B cell (primary cell): ENCODE measurements at places on chromosomes 3 and 15. TPM values are rescaled to one million over a fixed set of nuclear protein-coding genes. Genes with fewer than 3 reads are reported as not detected.

- DNase-seq, result no peak
Observed at GRCh38 chr3:23084367-23084766, 118.8 kb upstream of the UBE2E2 start.

DNA sequence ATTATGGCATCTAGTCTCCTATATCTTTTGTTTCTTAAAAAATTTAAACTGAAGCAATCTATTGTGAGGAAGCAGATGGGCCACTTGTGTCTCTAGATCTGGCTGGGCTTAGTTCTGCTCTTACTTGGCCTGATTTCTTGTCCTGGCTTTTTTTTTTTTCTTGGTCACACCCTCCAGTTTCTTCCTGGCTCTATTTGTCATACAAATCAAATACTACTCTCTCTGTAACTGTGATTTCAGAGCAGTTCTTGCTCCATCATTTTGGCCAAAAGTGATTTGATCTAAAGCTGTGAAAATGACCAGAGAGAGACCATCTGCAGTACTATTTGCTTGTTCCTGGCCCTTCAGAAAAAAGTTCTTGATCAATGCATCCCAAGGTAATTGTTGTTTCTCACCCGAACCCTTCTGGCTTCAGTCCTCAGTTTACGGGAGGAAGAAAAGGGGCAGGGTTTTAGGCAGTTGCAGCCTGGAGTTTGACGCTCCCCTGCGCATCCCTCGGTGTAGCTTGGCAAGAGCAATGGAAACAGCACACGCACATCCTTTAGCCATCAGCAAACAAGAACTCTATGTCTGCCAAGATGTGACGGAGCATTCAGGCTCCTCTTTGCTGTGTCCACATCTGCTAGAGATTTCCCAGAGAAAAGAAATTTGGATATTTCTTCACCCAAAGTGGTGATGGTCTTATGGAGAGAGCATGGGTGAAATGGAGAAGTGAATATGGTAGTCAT lies 31.6 kb downstream of the CHST2 start:
- no peak for DNase-seq

- DNase-seq, result no peak
Observed at GRCh38 chr3:127780536-127781400, 41.5 kb downstream of the MGLL start.

GRCh38 chr3:129688271-129688895 lies 81.9 kb upstream of the PLXND1 start:
- DNase-seq, result no peak

DNA sequence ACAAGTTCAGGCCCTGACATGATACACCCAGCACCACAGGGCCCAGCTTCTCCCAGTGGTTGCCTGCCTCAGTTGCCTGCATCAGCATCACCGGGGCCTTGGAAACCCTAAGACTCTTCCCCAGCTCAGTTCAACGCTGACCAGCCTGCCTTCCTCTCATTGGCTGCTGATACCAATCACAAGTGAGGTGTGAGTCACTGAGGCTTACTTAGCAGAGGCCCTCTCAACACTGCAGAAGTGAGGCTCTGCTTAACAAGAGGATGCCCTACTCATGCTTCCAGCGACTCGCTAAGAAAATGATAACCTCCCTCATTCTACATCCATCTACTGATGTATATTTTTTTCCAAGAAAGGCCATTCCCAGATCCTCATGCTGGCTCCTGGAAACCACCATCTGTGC lies 151.9 kb downstream of the ADAMTS17 start:
- no peak for DNase-seq

Gene UROC1
- not detected in 2 replicates for total RNA-seq

Gene STRIT1
- not detected in 2 replicates for total RNA-seq
